ENCODE measurements at places on chromosomes 7 and 10.

DNA sequence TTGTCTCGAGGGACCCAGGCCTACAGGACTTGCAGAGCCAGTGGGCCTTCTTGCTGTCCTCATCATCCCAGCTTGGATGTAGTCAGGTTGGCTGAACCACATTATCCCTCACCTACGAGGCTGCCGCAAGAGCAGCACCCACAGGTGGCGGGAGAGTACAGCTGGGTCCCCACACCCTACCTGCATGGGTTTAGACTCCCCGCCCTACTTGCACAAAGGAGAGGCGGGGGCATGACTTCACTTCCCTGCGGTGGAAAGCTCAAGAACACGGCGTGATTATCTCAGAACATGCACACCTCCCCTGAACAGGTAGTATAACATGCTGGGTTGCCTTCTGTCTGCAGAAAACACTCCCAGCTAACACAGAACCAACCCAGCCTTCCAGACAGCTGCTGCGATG, 57.5 kb downstream of the CTBP2 start:
- no peak for DNase-seq

DNA sequence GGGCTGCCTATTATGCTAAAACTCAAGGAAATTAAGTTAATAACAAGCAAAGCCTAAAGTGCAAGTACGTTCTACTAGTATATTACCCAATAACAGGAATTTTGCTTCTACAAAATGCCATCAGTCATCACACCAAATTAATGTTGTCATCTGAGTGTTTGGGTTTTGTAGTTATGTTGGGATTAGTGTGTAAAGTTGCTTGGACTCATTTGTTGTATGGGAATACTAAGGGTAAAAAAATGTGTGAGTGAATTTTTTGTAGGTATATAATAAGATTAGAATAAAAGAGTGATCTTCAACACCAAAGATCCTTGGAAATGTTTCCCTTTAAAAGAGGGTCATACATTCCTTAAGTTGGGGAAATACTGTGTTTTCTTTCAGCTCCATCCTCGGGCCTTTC, 38.6 kb downstream of the NRP1 start:
- DNase-seq = no peak

DNA sequence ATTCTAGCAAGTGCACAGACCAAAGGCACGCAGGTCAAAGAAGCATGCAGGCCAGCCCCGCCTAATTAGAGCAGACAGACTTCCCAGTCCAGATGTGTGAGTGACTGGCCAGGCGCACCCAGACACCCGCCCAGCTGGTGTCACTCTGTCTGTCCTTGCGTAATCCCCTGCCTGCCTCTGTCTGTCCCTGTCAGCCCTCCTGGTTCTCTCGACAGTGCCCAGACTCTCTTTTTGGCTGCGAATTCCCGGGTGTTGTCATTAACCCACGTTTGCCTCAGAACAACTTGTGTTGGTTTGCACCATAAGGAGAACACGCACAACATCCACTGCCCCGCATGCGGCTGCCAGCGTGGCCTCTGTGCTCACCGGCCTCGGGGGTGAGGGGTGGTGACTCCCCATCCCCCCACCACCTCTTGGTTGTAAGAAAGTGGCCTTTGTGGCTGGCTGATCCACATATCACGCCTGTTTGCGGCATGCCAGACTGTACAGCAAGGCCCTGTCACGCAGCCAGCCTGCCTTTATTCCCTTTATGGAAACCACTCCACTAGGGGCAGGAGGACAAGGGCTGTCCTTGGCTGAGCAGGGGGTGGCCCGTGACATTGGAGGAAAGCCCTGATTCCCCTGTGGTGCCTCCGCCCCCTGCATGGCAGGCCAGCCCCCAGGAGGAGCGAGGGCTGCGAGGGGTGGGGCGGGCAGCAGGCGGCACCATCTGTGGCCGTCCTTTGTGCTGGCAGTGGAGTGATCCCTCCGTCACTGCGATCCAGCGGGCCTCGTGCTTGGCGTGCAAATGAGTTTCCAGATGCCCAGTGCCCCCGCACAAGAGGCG, 72.8 kb upstream of the PPIF start:
- no peak for DNase-seq

- DNase-seq = no peak
These were observed 5.1 kb downstream of the KEL start for GRCh38 chr7:142956951-142957623.

DNA sequence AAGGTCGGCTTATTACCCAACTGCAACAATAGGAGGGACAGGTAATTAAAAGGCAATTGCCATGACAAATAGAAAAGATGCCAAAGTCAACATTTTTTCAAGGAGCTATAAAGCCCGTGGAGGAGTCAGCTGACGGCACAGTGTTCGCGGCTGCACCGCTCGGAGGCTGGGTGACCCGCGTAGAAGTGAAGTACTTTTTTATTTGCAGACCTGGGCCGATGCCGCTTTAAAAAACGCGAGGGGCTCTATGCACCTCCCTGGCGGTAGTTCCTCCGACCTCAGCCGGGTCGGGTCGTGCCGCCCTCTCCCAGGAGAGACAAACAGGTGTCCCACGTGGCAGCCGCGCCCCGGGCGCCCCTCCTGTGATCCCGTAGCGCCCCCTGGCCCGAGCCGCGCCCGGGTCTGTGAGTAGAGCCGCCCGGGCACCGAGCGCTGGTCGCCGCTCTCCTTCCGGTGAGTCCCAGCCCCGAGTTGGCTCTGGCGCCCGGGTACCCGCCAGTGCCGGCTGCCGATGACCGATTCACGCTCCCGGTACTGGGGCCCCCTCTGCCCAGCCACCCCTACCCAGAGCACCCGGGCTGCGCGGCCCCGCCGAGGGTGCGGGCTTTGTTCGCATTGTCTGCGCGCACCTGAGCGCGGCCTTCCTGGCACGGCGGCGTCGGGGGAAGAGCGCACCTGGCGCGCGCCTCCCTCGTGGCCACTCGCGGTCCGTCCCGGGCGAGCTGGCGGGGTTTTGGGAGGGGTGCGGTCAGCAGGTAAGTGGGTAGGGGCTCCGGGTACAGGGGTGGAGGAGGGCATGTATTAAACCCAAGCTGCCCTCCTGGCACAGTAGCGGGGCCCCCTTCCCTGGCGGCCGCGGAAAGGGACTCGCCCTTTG, at the start of gene VWA2:
VWA2 (plus strand) TSS at position 138 of the 877 bp plus-strand sequence. CDS start 9,460 bp downstream, outside the sequence.
- no peak for DNase-seq

GRCh38 chr10:11335167-11335652, 276.2 kb downstream of the USP6NL start:
- DNase-seq = no peak

DNA sequence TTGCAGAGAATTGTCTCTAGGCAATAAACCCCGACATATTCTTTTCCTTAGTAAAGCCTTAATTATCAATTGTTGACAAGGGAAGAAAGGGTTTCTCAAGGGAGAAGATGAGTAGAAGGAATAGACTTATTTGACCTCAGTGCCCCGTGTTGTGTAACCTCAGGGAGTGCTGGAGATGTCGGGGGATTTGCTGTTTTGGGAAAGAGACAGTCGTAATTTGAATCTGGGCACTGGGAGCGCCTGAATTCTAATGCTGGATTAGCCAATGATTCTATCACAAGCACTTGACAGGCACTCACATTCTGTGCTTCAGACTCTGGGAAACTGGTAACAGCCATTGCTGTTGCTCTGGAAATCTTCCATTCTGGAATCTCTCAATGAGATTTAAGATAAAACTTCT, 13.8 kb upstream of the LMOD2 start:
- no peak for DNase-seq

DNA sequence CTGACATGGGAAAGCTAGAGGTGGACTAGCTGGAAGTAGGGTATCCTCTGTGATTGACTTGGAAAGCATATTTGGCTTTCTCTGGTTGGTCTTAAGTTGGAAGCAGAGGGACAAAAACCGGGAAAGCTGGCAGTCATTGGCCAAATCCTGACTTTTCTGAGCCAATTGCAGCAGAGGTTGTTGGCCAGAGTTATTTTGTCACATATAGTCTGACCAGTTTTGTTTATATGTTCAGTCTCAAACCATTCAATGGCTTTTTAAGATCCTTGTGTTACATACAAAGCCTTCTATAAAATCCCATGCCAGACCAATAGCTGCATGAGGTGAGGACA, 6.3 kb downstream of the CFAP69 start:
- peak; percentile 71 for DNase-seq

- no peak for DNase-seq
These were observed 328.9 kb upstream of the KCND2 start for GRCh38 chr7:119943942-119944600.

DNA sequence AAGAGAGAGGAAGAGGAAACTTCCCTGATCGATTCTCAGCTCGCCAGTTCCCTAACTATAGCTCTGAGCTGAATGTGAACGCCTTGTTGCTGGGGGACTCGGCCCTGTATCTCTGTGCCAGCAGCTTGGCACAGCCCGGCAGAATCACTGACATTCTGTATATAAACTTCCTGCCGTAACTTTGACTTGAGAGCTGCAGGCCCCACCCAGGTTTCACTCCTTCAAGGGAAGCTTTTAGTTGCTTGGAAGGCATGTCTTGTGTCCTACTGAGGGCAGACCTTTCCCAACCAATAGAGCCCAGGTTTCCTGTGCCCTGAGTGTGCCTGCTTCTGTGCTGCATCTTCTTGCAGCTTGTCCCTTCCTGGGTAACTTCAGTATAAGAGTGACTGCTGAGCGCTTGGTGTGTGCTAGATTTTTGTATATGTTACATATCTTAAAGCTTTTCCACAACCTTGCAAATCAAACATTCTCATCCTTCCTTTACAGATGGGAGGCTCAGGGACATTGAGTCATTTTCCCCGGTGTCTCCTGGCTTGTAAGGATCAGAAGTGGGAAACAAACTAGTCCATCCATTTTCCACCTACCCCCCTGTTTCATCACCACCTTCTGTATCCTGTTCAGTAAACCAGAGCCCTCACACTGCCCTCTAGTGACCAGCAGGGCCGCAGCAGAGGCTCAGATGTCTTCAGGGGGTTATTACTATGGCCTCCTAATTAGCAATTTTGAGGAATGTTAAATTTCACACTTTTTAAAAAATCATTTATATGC, 225.2 kb upstream of the PRSS58 start:
- DNase-seq = peak; percentile 73

GRCh38 chr7:21317966-21318915, 109.6 kb upstream of the SP4 start:
- DNase-seq = peak; percentile 59

GRCh38 chr10:104150139-104150538, 28.2 kb downstream of the SFR1 start:
- DNase-seq = no peak

- peak; percentile 47 for DNase-seq
These were observed 22.2 kb downstream of the YAE1 start for GRCh38 chr7:39588416-39588815.

DNA sequence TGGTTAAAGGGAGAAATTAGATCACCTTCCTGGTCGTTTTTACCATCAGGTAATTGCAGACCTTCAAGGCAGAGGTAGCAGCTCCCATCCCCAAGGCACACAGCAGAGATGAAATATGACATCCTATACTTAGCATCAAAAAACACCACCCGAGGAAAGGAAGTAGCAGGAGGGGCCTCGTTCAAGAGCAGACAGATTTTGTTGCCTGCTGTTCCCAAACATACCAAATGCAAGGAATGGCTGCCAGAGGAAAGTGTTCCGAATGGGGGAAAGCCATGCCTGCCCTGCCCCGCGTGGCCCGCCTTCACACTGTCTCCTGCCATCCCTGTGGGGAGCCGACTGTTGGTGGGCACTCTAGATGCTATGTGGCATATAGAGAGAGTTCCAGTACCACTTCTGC, 18.0 kb downstream of the FKBP6 start:
- no peak for DNase-seq

GRCh38 chr10:30973737-30974136, 57.9 kb downstream of the ZNF438 start:
- DNase-seq = no peak

DNA sequence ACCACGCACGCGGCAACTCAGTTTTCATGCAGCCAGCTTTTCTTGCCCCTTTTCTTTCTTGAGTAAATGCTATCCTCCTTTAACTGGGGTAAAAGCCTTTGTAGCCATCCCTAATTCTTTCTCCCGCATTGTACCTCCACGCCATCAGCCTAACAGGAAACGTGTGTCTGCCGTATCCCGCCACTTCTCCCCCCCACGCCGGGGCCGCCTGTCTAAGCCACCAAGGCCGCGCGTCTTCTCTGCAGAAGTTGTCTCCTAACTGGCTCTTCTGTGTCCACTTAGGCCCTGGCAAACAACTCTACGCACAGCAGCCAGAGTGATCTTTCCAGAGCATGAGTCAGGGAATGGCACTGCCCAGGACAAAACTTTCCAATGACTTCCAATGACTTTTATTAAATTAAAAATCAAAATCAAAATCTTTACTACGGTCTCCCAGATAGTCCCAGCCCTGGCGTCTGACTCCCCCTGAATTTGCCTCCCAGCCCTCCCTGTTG, 74.6 kb downstream of the XRCC2 start:
- DNase-seq = no peak

GRCh38 chr7:157432541-157432956, 95.7 kb downstream of the DNAJB6 start:
- DNase-seq = peak; percentile 58

GRCh38 chr7:132899833-132900232, 182.1 kb downstream of the CHCHD3 start:
- no peak for DNase-seq

GRCh38 chr10:117165538-117166417, 27.7 kb upstream of the VAX1 start:
- peak; percentile 43 for DNase-seq

- no peak for DNase-seq
These were observed 4.9 kb upstream of the UPK3B start for GRCh38 chr7:76505168-76506080.

GRCh38 chr10:103278862-103279298, 1.9 kb downstream of the INA start:
- no peak for DNase-seq

DNA sequence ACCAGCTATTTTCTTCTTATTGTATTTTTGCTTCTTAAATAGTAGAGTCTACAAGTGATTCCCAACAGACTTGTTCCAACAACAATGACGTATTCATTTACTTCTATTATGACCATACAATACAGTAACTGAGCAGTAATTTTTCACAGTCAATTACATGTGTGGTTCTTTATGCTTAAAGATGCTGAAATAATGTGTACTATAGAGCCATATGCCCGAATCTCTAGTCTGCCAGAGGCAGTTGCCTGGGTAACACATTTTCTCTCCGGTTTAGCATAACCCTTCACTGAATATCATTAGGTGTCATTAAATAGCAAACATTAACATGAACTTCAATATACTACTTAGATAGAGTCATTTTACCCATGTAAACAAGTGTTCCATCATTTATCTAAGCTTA, 75.0 kb downstream of the SLC25A13 start:
- no peak for DNase-seq

GRCh38 chr10:119270762-119271366, 63.5 kb downstream of the GRK5 start:
- no peak for DNase-seq

GRCh38 chr7:22581099-22581498, 81.1 kb upstream of the STEAP1B start:
- no peak for DNase-seq

Data from HCEC 1CT (cell line).